ENCODE measurements at places on chromosomes 3 and 15. TPM values are rescaled to one million over a fixed set of nuclear protein-coding genes. Genes with fewer than 3 reads are reported as not detected.

DNA sequence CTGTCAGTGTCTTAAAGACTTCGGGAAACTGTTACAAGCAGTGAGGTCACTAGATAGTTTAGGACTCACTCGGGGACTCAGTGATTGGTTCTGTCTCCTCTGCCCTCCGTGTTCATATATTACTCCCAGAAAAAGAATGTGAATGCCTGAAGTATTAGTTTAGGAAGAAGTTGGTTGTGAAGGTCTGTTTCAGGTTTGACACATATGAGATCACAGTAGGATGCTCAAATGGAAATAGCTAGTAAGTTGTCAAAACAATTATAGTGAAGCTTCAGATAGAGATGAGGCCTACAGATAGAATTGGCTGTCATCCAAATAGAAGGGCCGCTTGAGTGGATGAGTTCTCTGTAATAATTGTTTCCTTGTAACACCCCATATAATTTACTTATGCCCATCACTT is 172.6 kb downstream of the PLCL2 start:
- H3K4me3 ChIP-seq, result no peak overlapping the region
- no peaks in the 10 kb centered on the region for H3K27me3 ChIP-seq
- H3K27ac ChIP-seq, result peak overlapping the region; percentile 66
- H3K4me1 ChIP-seq, result peaks cover 23% of the 10 kb centered on the region
- H3K36me3 ChIP-seq, result no peaks in the 10 kb centered on the region

GRCh38 chr15:53378096-53378800 is 381.2 kb downstream of the WDR72 start:
- H3K27me3 ChIP-seq, result no peaks in the 10 kb centered on the region
- DNase-seq, result no peak
- no peaks in the 10 kb centered on the region for H3K36me3 ChIP-seq
- H3K4me1 ChIP-seq, result no peaks in the 10 kb centered on the region
- no peak overlapping the region for H3K27ac ChIP-seq
- no peak overlapping the region for H3K4me3 ChIP-seq

GRCh38 chr15:83404121-83404520 is 43.0 kb upstream of the SH3GL3 start:
- H3K36me3 ChIP-seq, result no peaks in the 10 kb centered on the region
- no peak for DNase-seq
- H3K27ac ChIP-seq, result no peak overlapping the region
- H3K4me1 ChIP-seq, result no peaks in the 10 kb centered on the region
- no peak overlapping the region for H3K4me3 ChIP-seq
- peaks cover 7% of the 10 kb centered on the region for H3K27me3 ChIP-seq

GRCh38 chr3:57112206-57112605 is 51.7 kb downstream of the SPATA12 start:
- H3K4me1 ChIP-seq, result peaks cover 6% of the 10 kb centered on the region
- no peaks in the 10 kb centered on the region for H3K27me3 ChIP-seq
- no peak overlapping the region for H3K27ac ChIP-seq
- H3K4me3 ChIP-seq, result no peak overlapping the region
- H3K36me3 ChIP-seq, result no peaks in the 10 kb centered on the region
- no peak for DNase-seq

NIPA2 gene
- 74.9 TPM for polyA plus RNA-seq

WDR93 gene
- 0.10 TPM for polyA plus RNA-seq

CCR8 gene
- polyA plus RNA-seq, result not detected

MNS1 gene
- 3.6 TPM for polyA plus RNA-seq

OXTR gene
- polyA plus RNA-seq, result 128 TPM

ARHGEF26 gene
- polyA plus RNA-seq, result 0.40 TPM
